Spleen (tissue), 13 donors: ENCODE measurements at places on chromosomes 13 and 19.

DNA sequence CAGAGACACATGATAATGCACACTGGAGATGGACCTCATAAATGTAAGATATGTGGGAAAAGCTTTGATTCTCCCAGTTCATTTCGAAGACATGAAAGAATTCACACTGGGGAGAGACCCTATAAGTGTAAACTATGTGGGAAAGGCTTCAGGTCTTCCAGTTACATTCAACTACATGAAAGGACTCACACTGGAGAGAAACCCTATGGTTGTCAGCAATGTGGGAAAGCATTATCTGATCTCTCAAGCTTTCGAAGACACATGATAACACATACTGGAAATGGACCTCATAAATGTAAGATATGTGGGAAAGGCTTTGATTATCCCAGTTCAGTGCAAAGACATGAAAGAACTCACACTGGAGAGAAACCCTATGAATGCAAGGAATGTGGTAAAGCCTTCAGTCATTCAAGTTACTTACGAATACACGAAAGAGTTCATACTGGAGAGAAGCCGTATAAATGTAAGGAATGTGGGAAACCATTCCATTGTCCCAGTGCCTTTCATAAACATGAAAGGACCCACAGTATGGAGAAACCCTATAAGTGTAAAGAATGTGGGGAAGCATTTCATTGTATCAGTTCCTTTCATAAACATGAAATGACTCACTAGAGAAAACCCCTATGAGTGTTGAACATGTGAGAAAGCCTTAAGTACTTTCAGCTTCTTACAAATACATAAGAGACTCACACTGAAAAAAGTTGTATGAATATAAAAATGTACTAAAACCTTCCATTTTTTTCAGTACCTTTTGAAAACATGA, 14.7 kb downstream of the ZNF441 start:
- DNase-seq: no peak

GRCh38 chr19:28705008-28705407, 507.9 kb downstream of the UQCRFS1 start:
- no peak for DNase-seq

- DNase-seq: peak; percentile 76
These were observed 630 bp downstream of the COQ8B start for GRCh38 chr19:40716031-40716481.

DNA sequence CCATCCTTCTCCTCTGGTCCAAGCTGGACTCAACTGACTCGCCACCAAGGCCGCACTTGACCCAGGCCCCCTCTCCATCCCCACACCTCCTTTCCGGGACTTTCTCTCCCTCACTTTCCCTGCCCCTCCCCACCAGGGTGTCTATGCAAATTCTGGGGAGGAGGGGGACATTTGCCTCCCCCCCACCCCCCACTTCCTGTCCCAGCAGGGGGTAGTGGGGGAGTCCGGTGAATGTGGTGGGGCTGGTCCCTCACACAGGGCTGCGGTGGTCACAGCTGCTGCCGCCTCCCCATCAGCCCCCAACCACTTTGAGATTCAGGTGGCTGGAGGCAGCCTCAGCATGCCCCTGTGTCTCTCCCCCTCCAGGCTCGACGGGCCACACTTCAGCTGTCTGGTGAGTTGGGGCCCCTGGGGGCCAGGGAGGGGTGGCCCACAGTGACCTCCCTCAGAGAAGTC, 870 bp downstream of the SPIB start:
- DNase-seq: no peak

GRCh38 chr19:36420961-36421748, 2.7 kb upstream of the ZFP82 start:
- DNase-seq: peak; percentile 68

DNA sequence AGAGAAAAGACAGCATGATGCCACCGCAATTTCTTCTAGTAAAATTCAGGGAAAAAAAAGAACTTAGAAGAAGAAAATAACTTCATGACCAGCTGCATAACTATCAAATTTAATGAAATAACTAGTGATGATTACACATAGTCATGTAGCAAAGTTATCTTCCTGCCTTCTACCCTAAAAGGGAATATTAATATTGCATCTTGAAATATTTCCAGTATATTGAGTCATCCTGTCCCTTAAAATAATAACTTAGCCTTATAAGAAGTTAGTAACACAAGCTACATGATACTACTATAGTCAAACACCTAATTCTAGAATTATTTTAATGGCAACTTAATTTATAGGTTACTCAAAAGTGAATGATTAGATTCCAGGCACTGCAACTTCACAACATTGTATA, 289.2 kb downstream of the KLF12 start:
- DNase-seq: no peak

- peak; percentile 84 for DNase-seq
These were observed 412.8 kb downstream of the ZNF536 start for GRCh38 chr19:30784850-30785457.

DNA sequence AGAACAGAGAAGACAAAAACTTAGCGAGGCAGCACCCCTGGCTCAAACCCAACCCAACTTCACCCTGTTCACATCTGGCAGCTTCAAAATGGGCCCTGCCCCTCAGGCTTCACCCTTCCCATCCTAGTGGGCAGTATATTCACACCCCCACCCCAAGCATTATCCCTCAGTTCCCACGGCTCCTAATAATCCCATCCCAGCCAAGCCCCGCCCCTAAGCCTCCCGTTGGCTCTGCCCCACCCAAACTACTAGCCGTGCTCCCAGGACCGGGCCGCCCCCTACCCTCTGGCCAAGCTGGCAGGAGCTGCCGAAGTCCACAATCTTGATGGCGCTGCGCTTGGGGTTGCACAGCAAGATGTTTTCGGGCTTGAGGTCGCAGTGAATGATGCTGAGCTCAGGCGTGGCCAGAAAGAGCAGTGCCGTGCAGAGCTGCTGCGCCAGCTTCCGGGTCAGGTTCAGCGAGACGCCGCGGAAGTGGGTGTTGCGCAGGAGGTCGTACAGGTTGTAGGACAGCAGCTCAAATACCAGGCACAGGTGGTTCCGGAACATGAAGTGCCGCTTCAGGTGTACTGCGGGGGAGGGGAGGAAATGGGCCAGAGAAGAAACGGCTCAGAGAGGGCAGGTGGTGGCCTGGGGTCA, 5.8 kb downstream of the DYRK1B start:
- peak; percentile 84 for DNase-seq

DNA sequence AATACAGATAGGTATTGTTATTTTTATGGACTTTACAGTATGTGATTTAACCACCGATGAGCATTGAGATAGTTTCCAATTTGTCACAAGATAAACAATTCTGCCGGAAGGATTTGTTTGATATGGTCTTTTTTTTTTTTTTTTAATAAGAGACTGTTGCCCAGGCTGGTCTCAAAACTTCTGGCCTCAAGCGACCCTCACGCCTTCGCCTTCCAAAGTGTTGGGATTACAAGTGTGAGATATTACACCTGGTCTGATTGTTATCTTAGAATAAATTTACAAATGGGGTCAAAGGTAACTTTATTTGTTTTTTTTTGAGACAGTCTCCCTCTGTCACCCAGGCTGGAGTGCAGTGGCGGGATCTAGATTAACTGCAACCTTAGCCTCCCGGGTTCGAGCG, 1.2 kb downstream of the GARRE1 start:
- DNase-seq: no peak

DNA sequence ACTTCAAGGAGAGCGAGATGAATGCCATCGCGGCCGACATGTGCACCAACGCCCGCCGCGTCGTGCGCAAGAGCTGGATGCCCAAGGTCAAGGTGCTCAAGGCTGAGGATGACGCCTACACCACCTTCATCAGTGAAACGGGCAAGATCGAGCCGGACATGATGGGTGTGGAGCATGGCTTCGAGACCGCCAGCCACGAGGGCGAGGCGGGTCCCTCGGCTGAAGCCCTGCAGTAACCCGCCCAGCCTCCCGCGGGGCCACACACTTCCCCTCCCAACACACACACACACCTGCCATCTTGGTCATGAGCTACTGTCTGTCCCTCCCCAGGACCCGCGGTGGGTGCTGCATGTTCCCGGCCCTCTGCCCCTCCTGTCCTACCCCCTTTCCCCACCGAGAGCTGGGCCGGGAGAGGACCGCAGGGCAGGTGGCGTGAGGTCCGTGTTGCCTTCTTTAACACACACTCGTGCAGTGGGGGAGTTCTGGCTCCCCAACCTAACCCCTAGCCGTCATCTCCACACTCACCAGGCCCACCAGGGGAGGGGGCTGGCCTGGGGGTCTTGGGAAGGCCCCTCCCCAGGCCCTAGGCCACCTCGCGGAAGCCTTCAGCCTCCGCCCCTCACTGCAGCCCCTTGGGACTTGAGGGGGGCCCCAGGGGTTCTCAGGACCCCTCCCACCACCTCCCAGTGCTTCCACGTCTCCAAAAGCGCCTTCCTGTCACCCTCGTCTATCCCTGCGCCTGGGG, 11.8 kb downstream of the STX10 start:
- DNase-seq: no peak

GRCh38 chr13:90403330-90404082, 944.0 kb upstream of the MIR17HG start:
- DNase-seq: no peak

- no peak for DNase-seq
These were observed 1.7 kb downstream of the ARHGEF7 start for GRCh38 chr13:111116856-111117255.

DNA sequence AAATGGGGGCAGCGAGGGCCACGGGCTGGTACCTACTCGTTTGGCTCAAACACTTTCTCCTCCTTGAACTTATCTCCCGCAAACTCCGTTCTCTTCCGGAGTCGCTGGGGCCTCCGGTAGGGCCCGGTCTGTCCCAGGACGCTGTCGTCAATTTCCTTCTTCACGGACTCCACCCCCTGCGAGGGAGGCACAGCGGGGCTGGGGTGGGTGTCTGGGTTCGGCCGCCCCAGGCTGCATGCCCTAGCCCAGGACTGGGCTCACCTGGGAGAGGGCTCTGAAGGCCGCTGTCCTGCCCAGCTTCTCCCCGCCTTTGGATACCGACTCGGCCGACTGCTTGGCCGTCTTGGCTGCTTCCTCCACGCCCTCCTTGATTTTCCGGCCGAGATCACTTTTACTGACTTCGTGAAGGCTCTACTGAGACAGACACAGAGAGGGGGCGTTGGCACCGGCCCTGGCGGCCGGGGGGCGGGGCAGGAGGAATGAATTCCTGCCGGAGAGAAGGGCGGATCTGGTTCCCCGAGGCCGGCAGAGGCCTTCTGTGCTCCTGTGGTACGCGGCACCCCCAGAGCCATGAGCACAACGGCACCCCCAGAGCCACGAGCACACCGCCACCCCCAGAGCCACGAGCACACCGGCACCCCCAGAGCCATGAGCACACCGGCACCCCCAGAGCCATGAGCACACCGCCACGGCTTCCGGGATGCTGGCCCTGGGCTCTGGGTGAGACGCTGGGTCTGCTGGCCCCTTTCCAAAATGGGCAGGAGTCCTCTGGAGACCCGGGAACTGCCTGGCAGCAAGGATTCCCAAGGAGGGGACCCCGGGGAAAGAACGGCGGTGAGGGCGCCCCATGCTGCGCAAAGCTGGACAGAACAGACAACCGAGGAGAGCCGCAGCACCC, 8.1 kb upstream of the CTXN1 start:
- DNase-seq: no peak

- DNase-seq: peak; percentile 85
These were observed 3.3 kb downstream of the FCGRT start for GRCh38 chr19:49515767-49516166.

GRCh38 chr19:55781112-55781511, 12.2 kb downstream of the RFPL4AL1 start:
- DNase-seq: no peak

DNA sequence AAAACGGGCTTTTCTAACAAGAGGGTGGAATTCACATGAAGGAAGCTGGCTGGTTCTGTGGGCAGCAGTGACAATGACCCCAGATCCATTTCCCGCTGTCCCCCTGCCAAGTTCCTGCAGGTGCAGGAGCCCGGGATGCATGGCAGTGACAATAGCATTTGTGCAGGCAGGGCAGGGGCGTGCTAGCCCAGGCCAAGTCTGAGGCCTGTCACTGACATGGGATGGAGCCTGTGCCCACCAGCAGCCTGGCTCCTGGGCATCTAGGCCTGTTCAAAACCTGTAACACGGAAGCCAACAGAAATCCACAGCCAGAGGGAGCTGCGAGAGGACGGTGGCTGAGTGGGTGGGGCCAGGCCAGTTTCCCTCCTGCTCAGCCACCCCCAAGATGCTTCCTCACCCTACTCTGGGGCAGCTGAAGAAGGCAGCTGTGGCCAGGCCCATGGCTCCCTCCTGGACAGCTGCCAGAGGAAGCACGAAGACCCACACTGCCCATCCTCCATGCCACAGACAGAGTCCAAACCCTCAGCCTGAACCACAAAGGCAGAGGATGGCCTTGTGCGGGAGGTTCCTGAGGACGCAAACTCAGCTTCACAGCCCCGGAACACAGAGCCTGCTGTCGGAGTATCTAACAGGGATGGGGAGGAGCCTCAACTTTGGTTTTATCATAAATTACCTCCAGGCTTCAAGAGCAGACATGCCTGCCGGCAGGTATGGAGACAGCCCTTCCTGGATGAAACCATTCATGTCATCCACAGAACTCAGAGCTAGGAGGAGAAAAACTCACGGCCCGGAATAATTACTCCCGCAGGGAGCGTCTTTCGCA, 74.0 kb downstream of the CEBPG start:
- peak; percentile 54 for DNase-seq

GRCh38 chr13:96871469-96871868, 122.8 kb downstream of the OXGR1 start:
- DNase-seq: no peak

- no peak for DNase-seq
These were observed 166.7 kb downstream of the LACC1 start for GRCh38 chr13:44046428-44046827.

GRCh38 chr13:103957939-103958338, 891.7 kb upstream of the SLC10A2 start:
- DNase-seq: no peak

GRCh38 chr19:41993612-41994483, at the start of gene ATP1A3:
Gene ATP1A3, minus strand, starts transcription at chr19:41994230. Its CDS starts 154 bp downstream, at chr19:41994076.
- peak; percentile 89 for DNase-seq

- DNase-seq: no peak
These were observed 37.8 kb downstream of the STOML3 start for GRCh38 chr13:38952827-38953226.

GRCh38 chr13:39982745-39983144, 327.3 kb downstream of the COG6 start:
- DNase-seq: no peak

DNA sequence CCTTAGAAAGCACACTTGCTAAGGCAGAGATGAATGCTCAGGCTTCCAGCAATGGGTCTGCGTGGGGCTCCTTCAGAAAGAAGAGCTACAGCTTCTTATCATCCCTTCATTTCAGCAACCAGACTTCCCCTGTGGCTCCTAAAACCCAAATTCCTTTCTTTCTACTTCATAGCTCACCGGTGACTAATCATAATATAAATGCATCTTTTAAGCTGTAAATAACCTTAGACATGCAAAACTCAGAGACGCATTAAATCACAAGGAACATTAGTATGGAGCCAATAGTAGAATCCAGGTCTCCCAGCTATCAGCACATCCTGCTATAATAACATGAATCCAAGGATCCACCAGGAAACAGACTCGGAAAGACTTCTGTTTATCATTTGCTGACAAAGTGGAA, 375.6 kb downstream of the COG6 start:
- DNase-seq: no peak

- DNase-seq: peak; percentile 91
These were observed at the start of gene NEK5 for GRCh38 chr13:52128714-52129700. Gene NEK5, minus strand, starts transcription at chr13:52129073. Its CDS starts 1,591 bp downstream, at chr13:52127482.
